ENCODE measurements at places on chromosomes 4 and X. TPM values are rescaled to one million over a fixed set of nuclear protein-coding genes. Genes with fewer than 3 reads are reported as not detected.
A peak's percentile ranks its signal among the peaks of the same experiment; 100 is the strongest.

DNA sequence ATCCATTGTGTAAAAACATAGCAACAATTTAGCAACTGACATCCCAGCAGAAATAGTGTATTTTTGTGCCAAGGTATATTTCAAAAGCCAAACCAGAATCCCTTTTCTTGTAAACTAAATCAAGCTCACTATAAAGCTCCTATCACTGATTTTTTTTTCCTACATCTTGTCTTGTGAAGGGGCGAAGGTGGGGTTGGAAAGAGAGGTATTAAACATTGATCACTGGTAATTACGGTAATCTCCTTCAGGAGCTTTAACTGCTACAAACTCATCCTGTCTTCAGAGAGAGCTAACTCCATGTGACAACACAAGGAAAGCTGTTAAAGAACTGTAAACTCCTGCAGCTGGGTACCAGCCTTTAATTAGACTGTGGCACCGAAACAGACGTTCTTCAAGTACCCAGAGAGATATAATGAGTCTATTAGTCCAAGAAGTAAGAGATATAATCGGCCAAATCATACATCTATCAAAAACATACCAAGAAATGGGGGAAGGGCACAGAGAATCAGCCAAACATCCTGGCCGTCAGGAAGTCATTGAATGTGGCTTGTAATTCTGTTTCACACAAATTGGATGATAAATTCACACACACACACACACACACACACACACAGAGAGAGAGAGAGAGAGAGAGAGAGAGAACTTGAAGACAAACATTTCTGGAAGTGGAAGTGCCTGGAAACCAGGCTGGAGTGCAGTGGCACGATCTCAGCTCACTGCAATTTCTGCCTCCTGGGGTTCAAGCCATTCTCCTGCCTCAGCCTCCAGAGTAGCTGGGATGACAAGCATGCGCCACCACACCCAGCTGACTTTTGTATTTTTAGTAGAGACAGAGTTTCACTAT, 111.9 kb upstream of the PPARGC1A start:
- H3K36me3 ChIP-seq, result no peaks in the 10 kb centered on the region
- no peak for DNase-seq
- H3K27ac ChIP-seq, result no peak overlapping the region
- no peak overlapping the region for H3K4me3 ChIP-seq
- no peaks in the 10 kb centered on the region for H3K27me3 ChIP-seq

The DNAAF6 gene
- not detected for total RNA-seq

DNA sequence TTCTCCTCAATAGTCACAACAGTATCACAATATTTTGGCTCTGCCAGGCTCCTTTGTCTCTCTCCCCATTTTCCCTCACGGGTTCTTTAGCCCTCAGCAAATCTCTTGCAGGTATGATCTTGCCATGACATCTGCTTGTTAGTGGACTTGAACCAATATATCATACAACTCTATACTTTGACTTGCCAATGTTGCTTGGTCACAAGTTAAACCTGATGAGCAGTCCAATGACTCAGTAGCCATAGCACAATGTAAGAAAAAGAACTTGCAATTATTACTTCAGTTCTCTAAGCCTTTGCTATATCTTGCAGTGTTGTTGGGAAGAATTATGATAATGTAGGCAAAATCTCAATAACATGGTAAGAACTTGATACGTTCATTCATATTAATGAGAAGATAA, 174.6 kb upstream of the NRK start:
- no peak for DNase-seq
- H3K36me3 ChIP-seq, result no peaks in the 10 kb centered on the region
- H3K4me3 ChIP-seq, result no peak overlapping the region
- no peaks in the 10 kb centered on the region for H3K4me1 ChIP-seq
- no peak overlapping the region for H3K27ac ChIP-seq
- no peaks in the 10 kb centered on the region for H3K27me3 ChIP-seq

- H3K27ac ChIP-seq, result no peak overlapping the region
- H3K4me1 ChIP-seq, result peaks cover 10% of the 10 kb centered on the region
- H3K27me3 ChIP-seq, result peaks cover 15% of the 10 kb centered on the region
- H3K4me3 ChIP-seq, result no peak overlapping the region
- no peaks in the 10 kb centered on the region for H3K36me3 ChIP-seq
Observed at GRCh38 chr4:104486716-104487504, 7.8 kb downstream of the CXXC4 start.

GRCh38 chr4:20217521-20217920, 34.2 kb upstream of the SLIT2 start:
- H3K27me3 ChIP-seq, result no peaks in the 10 kb centered on the region
- no peaks in the 10 kb centered on the region for H3K4me1 ChIP-seq
- no peaks in the 10 kb centered on the region for H3K36me3 ChIP-seq
- no peak overlapping the region for H3K27ac ChIP-seq
- no peak overlapping the region for H3K4me3 ChIP-seq

DNA sequence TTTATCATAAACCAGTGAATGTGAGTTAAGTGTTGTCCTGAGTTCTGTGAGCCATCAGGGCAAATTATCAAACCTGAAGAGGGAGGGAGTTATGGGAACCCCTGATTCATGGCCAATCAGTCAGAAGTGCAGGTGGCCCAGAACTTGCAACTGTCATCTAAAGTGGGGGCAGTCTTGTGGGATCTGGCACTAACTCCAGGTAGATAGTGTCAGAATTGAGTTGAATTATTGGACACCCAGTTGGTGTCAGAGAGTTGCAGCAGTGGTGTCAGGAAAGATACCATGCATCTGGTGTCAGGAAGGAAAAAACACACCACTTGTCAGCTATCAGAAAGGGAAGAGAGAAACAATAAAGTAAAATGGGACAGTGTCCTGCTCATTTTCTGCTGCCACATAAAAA, 8.4 kb downstream of the CORIN start:
- DNase-seq, result no peak
- no peaks in the 10 kb centered on the region for H3K27me3 ChIP-seq
- H3K27ac ChIP-seq, result no peak overlapping the region
- no peak overlapping the region for H3K4me3 ChIP-seq
- no peaks in the 10 kb centered on the region for H3K4me1 ChIP-seq

GRCh38 chr4:104491481-104492182, 3.1 kb downstream of the CXXC4 start:
- H3K36me3 ChIP-seq, result no peaks in the 10 kb centered on the region
- peaks cover 47% of the 10 kb centered on the region for H3K4me1 ChIP-seq
- no peaks in the 10 kb centered on the region for H3K27me3 ChIP-seq
- H3K27ac ChIP-seq, result peak overlapping the region; percentile 63
- H3K4me3 ChIP-seq, result peak overlapping the region; percentile 56

The POF1B gene
- 47.5 TPM for total RNA-seq

- no peaks in the 10 kb centered on the region for H3K36me3 ChIP-seq
- no peaks in the 10 kb centered on the region for H3K27me3 ChIP-seq
- H3K27ac ChIP-seq, result peak overlapping the region; percentile 68
- DNase-seq, result no peak
Observed at GRCh38 chrX:24396931-24397279, 36.5 kb downstream of the SUPT20HL1 start.

DNA sequence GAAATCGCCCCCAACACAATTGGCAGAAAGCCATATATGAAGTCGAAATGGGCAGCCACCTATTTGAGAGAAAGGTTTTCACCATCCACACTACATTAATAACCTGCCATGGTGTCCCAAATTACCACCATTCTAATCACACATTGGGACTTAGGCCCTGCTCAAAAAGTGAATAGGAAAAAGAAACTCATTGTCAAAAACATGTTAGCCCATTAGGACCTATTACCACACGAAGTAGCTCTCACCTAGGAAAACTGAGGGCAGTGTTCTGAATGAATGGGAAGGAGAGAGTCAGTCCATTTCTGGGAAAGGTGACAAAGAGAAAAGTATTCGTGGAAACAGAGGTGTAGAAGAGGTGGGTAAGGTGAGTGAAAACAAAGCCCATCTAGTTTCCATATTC, 60.8 kb downstream of the GPC3 start:
- DNase-seq, result no peak
- H3K4me1 ChIP-seq, result no peaks in the 10 kb centered on the region
- no peaks in the 10 kb centered on the region for H3K27me3 ChIP-seq
- H3K4me3 ChIP-seq, result no peak overlapping the region

The ANKRD50 gene
- 51.2 TPM for total RNA-seq

DNA sequence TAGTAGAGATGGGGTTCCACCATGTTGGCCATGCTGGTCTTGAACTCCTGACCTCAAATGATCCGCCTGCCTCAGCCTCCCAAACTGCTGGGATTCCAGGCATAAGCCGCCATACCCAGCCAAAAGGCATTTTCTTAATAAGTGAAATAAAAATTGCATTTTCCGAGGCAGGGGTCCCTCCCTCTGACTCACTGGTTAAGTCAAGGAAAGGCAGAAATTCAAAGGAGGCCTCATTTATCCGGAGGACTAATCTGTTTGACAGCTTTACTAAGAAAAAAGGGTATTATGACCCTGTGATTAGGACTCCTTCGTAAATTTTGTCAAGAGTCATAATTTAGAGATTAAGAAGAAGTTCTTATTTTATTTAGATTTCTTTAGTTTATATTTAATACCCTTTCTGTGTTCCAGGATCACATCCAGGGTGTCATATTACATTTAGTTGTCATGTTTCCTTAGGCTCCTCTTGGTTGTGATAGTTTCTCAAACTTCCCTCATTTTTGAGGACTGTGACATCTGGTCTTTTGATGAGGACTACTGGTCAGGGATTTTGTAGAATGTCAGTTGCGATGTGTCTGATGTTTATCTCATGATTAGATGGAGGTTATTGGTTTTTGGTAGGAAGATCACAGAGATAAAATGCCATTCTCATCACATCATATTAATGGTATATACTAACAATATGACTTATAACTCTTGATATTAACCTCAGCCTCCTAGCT, 753.7 kb upstream of the AMOT start:
- no peak overlapping the region for H3K4me3 ChIP-seq
- H3K36me3 ChIP-seq, result no peaks in the 10 kb centered on the region
- H3K27ac ChIP-seq, result no peak overlapping the region
- H3K4me1 ChIP-seq, result no peaks in the 10 kb centered on the region

GRCh38 chr4:172951679-172952451, 216.7 kb upstream of the GALNT7 start:
- H3K4me3 ChIP-seq, result no peak overlapping the region
- H3K27me3 ChIP-seq, result no peaks in the 10 kb centered on the region
- DNase-seq, result no peak
- no peak overlapping the region for H3K27ac ChIP-seq
- no peaks in the 10 kb centered on the region for H3K4me1 ChIP-seq

DNA sequence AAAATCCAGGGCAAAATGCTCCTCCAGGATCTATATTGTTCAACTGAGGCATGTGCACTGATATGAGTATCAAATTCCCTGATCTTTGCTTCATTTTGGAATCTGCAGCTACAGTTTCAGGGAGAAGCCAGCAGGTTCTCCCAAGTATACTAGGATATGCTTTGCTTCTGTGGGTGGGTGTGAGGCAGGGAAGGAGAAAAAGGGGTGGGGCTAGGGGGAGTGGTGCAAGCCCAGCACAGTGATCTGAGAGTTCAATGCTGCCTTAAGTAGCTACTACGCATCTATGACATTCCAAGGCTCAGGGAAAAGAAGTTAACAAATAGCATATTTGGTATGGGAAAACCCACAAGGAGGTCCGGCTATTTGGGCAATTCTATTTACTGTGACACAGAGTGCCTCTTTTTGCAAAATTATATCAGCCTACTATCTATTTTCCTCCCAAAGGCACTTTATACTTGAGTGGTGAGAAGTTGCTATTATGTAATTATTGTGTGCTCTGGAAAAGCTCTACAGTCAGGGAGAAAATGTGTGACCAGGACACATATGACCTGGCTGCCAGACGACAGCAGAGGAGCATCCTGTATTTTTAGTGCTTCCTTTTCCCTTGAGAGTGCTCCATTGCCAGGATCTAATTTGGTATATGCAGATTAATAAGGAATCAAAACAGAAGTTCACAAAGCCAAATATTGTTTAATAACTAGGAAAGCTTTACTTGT, 162.0 kb downstream of the RNF150 start:
- H3K27ac ChIP-seq, result no peak overlapping the region
- H3K27me3 ChIP-seq, result no peaks in the 10 kb centered on the region
- no peak for DNase-seq
- H3K4me3 ChIP-seq, result no peak overlapping the region

- no peak for DNase-seq
- H3K36me3 ChIP-seq, result no peaks in the 10 kb centered on the region
- no peak overlapping the region for H3K27ac ChIP-seq
- H3K4me3 ChIP-seq, result no peak overlapping the region
- no peaks in the 10 kb centered on the region for H3K27me3 ChIP-seq
- no peaks in the 10 kb centered on the region for H3K4me1 ChIP-seq
Observed at GRCh38 chr4:78184584-78184983, 127.5 kb downstream of the FRAS1 start.

The NUP62CL gene
- 0.87 TPM for total RNA-seq

GRCh38 chr4:152160225-152160800, 375.6 kb downstream of the FBXW7 start:
- no peaks in the 10 kb centered on the region for H3K27me3 ChIP-seq
- H3K27ac ChIP-seq, result no peak overlapping the region
- DNase-seq, result no peak
- no peaks in the 10 kb centered on the region for H3K4me1 ChIP-seq
- H3K4me3 ChIP-seq, result no peak overlapping the region

DNA sequence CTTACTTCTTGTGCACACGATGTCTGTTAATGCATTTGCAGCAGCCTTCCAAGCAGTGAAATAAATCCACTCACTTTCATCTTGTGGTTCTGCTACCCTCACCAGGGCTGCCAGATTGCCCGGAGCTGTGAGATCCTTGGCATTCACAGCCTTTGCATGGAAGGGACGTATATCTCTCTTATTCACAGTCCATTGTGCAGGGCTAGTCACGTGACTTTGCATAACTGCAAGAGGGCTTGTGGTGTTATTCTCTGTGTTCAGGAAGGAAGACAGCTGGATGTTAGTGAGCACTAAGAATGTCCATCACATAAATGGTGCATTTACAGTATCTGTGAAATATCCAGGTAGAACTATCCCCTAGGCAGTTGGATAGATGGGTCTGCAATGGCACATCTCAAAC, 96.5 kb upstream of the BEND4 start:
- H3K4me1 ChIP-seq, result no peaks in the 10 kb centered on the region
- no peaks in the 10 kb centered on the region for H3K36me3 ChIP-seq
- no peak overlapping the region for H3K27ac ChIP-seq

DNA sequence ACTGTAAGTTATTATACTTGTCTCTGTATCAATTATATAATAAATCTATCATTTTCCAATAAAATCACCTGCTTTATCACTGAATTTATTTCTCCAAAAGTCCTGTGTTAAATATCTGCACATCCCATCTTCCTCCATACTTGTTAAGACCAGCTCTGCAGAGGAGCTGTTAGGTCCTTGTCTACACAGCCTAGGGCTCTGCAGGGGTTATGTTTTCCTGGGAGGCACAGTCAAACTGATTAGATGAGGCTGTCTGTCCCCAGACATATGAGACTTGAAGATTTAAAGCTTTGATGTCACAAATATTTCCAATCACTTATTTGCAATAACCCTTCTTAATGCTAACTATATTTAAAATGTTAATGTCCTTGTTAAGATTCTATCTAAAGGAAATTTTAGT, 446.8 kb downstream of the TRAM1L1 start:
- H3K27me3 ChIP-seq, result no peaks in the 10 kb centered on the region
- H3K36me3 ChIP-seq, result no peaks in the 10 kb centered on the region
- no peak for DNase-seq
- H3K4me3 ChIP-seq, result no peak overlapping the region
- no peak overlapping the region for H3K27ac ChIP-seq

GRCh38 chr4:141090473-141090872, 42.8 kb downstream of the RNF150 start:
- H3K27ac ChIP-seq, result no peak overlapping the region
- H3K4me1 ChIP-seq, result no peaks in the 10 kb centered on the region
- no peak overlapping the region for H3K4me3 ChIP-seq
- no peaks in the 10 kb centered on the region for H3K27me3 ChIP-seq
- DNase-seq, result no peak

The TEX13D gene
- total RNA-seq, result not detected

- H3K27ac ChIP-seq, result peak overlapping the region; percentile 80
- H3K4me3 ChIP-seq, result peak overlapping the region; percentile 58
- no peaks in the 10 kb centered on the region for H3K4me1 ChIP-seq
- H3K36me3 ChIP-seq, result no peaks in the 10 kb centered on the region
Observed at GRCh38 chrX:11426712-11427452, 133.7 kb downstream of the AMELX start.

The FGA gene
- total RNA-seq, result 43.7 TPM

The GYG2 gene
- 6.2 TPM for total RNA-seq

The GYPB gene
- total RNA-seq, result not detected

Data from stomach (tissue), 19 donors.